Breast epithelium (tissue), 4 donors: ENCODE measurements at places on chromosomes 3 and 15.

- H3K27me3 ChIP-seq: no peaks in the 10 kb centered on the region
- H3K36me3 ChIP-seq: no peaks in the 10 kb centered on the region
- no peaks in the 10 kb centered on the region for H3K4me1 ChIP-seq
- H3K4me3 ChIP-seq: no peak overlapping the region
- no peak overlapping the region for H3K27ac ChIP-seq
These were observed 86.1 kb downstream of the CGNL1 start for GRCh38 chr15:57462381-57462780.

DNA sequence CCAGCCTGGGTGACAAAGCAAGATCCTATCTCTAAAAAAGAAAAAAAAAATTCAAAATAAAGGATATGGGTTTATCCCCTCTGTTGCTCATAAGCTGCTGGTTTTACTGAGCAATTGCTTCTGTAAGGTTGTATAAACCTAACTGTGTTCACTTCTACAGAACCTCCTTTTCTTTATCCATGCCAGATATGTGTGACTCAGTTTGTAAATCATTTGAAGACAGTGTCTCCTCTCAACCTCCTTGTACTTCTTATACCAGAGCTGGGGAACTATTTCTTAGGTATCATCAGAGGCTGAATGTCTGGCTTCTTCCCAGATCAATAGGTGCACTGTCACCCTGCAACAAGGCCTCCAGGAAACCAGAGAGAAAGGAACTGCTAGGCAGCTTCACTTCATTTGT lies 273.8 kb downstream of the CD47 start:
- DNase-seq: no peak
- no peak overlapping the region for H3K4me3 ChIP-seq
- H3K27ac ChIP-seq: no peak overlapping the region

DNA sequence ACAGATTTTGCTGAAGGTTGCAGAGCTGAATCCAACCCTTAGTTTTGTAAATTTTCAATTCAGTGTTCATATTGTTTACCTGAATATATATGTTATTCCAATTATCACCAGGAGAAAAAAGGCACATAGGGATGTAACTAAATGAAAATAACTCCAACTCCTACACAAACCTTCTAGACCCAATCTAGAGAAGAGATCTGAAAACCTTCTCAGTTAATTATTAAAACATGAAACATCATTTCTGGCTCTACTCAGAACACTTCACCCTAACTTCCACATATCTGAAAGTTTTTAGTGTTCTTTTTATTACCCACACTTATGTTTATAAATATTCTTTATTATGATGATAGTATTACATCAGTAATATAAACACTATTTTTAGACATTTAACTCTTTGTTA lies 76.6 kb downstream of the LRRFIP2 start:
- no peak overlapping the region for H3K27ac ChIP-seq
- H3K27me3 ChIP-seq: no peaks in the 10 kb centered on the region

GRCh38 chr15:57298204-57298603 lies 78.1 kb upstream of the CGNL1 start:
- no peaks in the 10 kb centered on the region for H3K27me3 ChIP-seq
- H3K36me3 ChIP-seq: no peaks in the 10 kb centered on the region
- no peak overlapping the region for H3K27ac ChIP-seq
- no peaks in the 10 kb centered on the region for H3K4me1 ChIP-seq
- no peak for DNase-seq

- H3K36me3 ChIP-seq: no peaks in the 10 kb centered on the region
- no peak overlapping the region for H3K27ac ChIP-seq
- H3K27me3 ChIP-seq: no peaks in the 10 kb centered on the region
- DNase-seq: no peak
- no peaks in the 10 kb centered on the region for H3K4me1 ChIP-seq
- no peak overlapping the region for H3K4me3 ChIP-seq
These were observed 497.2 kb upstream of the TPRG1 start for GRCh38 chr3:188674595-188674994.

DNA sequence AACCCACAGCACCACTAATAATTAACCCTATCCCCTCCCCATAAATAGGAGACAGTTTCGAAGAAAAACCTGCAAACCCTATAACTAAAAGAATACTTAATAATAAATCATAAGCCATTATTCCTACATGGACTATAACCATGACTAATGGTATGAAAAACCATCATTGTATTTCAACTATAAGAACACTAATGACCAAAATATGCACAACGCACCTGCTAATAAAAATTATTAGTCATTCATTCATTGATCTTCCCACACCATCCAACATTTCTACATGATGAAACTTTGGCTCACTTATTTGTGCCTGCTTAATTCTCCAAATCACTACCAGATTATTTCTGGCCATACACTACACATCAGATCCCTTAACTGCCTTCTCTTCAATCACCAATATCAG lies 16.6 kb downstream of the AQP9 start:
- no peak overlapping the region for H3K27ac ChIP-seq
- no peak overlapping the region for H3K4me3 ChIP-seq
- no peak for DNase-seq
- no peaks in the 10 kb centered on the region for H3K4me1 ChIP-seq

- H3K4me3 ChIP-seq: no peak overlapping the region
- no peak overlapping the region for H3K27ac ChIP-seq
- no peaks in the 10 kb centered on the region for H3K27me3 ChIP-seq
- DNase-seq: no peak
- no peaks in the 10 kb centered on the region for H3K36me3 ChIP-seq
These were observed 71.1 kb upstream of the TRPM1 start for GRCh38 chr15:31172606-31173005.

DNA sequence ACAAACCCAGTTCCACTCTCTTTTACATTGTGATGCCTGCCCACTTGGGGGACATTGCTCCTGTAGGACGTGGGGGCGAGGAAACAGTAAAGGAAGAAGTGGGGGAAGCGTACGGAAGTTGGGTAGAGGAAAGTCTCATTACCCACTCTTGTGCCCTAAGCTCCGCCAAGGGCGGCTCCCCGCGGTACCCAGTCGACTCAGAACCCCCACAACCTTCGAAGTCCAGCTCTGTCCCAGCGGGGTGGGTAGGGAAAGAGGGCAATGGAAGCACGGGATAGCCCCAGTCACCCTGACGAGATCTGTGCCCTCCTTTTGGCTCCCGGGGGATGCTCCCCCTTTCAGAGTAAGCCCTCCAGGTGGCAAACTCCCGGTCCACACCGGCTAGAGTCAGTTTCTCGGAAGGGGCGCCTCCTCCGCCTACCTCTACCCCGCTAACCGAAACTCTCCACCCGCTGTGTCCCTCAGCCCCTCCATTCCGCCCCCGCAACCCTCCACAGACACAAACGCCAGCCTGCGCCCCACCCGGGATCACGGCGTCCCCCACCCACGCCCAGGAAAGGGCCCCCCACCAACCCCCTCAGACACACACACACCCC lies 527 bp downstream of the CSNK1G1 start:
- DNase-seq: no peak
- peak overlapping the region; percentile 97 for H3K4me3 ChIP-seq
- H3K36me3 ChIP-seq: no peaks in the 10 kb centered on the region
- no peaks in the 10 kb centered on the region for H3K27me3 ChIP-seq
- H3K4me1 ChIP-seq: peaks cover 11% of the 10 kb centered on the region

DNA sequence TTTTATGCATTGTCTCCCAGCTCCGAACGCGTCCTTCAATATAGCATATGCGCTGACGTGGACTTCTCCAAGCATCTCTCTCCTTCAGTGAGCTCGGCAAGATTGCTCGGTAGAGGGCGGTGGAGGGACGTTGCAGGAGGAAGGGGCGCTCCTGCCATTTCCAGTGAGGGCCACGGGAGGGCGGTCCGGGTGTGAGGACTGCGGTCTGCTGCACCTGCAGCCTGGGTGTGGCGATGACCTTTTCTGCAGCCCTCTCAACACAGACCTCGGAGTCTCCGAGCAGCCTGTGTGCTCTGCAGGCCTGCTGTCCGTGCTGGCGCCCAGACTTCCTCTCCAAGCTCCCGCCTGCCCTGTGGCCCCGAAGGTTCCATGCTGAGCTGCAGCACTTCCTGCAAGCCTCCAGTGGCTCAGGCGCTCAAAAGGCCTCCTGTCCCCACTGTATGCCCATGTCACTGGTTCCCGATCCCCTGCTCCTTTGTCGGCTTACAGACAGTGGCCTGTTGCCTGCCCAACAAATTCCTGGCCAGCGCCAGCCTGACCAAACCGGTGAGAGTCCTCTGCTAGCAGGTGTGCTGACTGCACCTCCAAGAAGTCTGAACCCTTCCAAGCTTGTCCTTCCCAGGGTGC lies 8.9 kb upstream of the RTP3 start:
- no peak overlapping the region for H3K27ac ChIP-seq
- H3K36me3 ChIP-seq: no peaks in the 10 kb centered on the region
- DNase-seq: peak; percentile 87
- H3K27me3 ChIP-seq: no peaks in the 10 kb centered on the region
- no peak overlapping the region for H3K4me3 ChIP-seq

DNA sequence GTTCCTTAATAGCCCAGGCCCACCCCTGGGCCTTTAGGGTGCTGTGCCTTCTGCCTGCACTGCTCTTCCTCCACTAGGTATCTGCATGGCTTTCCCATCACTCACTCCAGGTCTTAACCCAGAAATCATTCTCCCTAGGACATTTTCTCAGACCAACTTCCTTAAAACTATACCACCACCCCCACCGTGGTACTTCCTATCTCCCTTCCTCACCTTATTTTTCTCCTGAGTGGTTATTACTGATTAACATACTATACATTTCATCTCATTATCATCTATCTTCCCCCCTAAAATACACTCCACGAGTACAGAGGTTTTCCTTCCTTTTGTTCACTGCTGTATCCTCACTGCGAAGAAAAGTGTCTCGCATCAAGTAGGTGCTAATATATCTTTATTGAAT lies 115.2 kb downstream of the ANO10 start:
- no peaks in the 10 kb centered on the region for H3K27me3 ChIP-seq
- H3K4me1 ChIP-seq: no peaks in the 10 kb centered on the region
- H3K36me3 ChIP-seq: no peaks in the 10 kb centered on the region
- H3K4me3 ChIP-seq: no peak overlapping the region

GRCh38 chr3:194201953-194202666 lies 66.2 kb downstream of the HES1 start:
- no peak overlapping the region for H3K4me3 ChIP-seq
- H3K36me3 ChIP-seq: no peaks in the 10 kb centered on the region
- H3K27ac ChIP-seq: no peak overlapping the region
- no peaks in the 10 kb centered on the region for H3K27me3 ChIP-seq
- H3K4me1 ChIP-seq: no peaks in the 10 kb centered on the region
- no peak for DNase-seq

- DNase-seq: no peak
- H3K27me3 ChIP-seq: no peaks in the 10 kb centered on the region
- no peak overlapping the region for H3K27ac ChIP-seq
These were observed 193.3 kb upstream of the TOPAZ1 start for GRCh38 chr3:44048196-44048924.

GRCh38 chr3:127467391-127467790 lies 123.1 kb downstream of the TPRA1 start:
- H3K4me3 ChIP-seq: no peak overlapping the region
- H3K27me3 ChIP-seq: no peaks in the 10 kb centered on the region
- no peaks in the 10 kb centered on the region for H3K36me3 ChIP-seq
- no peaks in the 10 kb centered on the region for H3K4me1 ChIP-seq
- DNase-seq: no peak

GRCh38 chr15:101000271-101000681 lies 81.1 kb downstream of the LRRK1 start:
- no peaks in the 10 kb centered on the region for H3K4me1 ChIP-seq
- H3K36me3 ChIP-seq: no peaks in the 10 kb centered on the region
- H3K27me3 ChIP-seq: no peaks in the 10 kb centered on the region

DNA sequence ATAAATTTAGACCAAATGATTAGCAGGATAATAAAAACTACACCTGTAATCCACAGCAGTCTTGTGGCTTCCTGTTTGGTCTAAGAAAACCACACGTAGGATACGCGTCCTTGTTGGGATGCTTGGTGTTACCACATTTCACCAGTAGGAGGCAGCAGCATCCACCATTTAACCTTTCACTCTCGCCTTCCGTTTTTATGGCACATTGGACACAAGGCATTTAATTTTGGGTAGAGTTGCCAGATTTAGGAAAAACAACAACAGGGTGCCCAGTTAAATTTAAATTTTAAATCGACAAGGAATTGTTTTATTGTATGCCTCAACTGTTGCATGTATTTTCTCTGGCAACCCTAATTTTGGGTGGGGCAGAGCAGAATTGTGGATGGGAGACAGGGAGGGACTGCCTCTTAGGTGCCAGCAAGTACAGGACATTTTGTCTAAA lies 6.3 kb downstream of the LRRC31 start:
- H3K4me3 ChIP-seq: no peak overlapping the region
- no peaks in the 10 kb centered on the region for H3K4me1 ChIP-seq
- H3K27me3 ChIP-seq: no peaks in the 10 kb centered on the region
- DNase-seq: peak; percentile 63
- no peak overlapping the region for H3K27ac ChIP-seq
- no peaks in the 10 kb centered on the region for H3K36me3 ChIP-seq

DNA sequence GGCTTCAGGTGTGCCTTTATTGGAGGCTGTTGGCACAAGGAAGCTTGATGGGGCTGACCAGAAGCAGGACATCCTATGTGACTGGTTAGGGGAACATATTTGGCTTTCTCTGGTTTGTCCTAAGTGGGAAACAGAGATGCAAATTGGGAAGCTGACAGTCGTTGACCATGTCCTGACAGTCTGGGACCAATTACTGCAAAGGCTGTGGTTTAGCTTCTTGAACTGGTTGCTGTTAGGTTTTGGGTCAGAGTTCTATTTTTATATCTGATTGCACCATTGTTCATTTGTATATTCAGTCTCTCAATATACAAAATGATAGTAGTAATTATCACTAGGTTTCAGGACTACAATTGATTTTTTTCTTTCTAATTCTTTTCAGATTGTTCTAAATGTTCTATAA lies 36.8 kb downstream of the SNTN start:
- H3K27ac ChIP-seq: no peak overlapping the region
- no peaks in the 10 kb centered on the region for H3K36me3 ChIP-seq
- no peak for DNase-seq
- no peaks in the 10 kb centered on the region for H3K27me3 ChIP-seq
